Nucleus accumbens (tissue), 56 donors: ENCODE measurements at places on chromosomes 3 and 15.

DNA sequence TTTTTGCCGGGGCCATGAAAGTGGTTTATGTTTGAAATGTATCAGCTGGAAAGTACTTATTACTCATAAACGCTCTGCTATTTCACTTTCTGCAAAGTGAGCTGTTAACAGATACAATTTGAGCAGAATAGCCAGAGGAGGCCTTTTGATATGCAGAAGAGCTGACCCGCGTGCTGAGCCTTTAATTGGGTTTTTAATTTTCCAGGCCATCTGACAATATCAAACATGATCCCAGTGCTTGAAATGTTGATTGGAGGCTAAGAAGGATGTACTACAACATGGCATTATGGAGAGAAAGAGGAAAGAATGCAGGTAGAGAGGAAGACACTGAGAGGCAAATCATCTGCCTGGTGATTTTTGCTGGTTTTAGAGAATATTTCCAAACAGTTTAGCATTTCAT lies 261.3 kb upstream of the MEIS2 start:
- no peak for DNase-seq

DNA sequence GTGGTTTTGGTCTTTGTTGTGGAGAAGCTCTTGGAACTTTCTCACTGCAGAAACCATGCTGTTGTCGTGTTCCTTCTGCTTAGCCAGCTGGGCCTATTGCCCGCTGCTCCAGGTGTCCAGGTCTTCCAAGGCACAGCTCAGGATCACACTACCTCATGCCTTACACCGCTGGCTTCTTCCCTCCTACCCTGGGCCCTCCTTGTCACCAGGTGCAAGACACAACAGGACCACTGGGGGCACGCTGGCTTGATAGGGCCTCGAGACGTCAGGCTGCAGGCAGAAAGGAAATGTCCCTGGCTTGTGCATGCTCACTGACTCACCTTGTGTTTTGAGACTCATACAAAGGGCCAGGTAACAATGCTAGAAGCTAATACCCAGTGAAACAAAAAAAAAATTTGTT lies 32.3 kb downstream of the PAQR9 start:
- DNase-seq = no peak

- no peak for DNase-seq
Measured at GRCh38 chr15:98076021-98076816, 115.7 kb downstream of the ARRDC4 start.

GRCh38 chr3:27431116-27431515 lies 53.1 kb downstream of the SLC4A7 start:
- DNase-seq = no peak

- no peak for DNase-seq
Measured at GRCh38 chr3:142913432-142913831, 24.5 kb upstream of the PCOLCE2 start.

GRCh38 chr15:47872869-47873432 lies 155.6 kb downstream of the SEMA6D start:
- no peak for DNase-seq
